ENCODE measurements at places on chromosomes 3 and 15. TPM values are rescaled to one million over a fixed set of nuclear protein-coding genes. Genes with fewer than 3 reads are reported as not detected.

DNA sequence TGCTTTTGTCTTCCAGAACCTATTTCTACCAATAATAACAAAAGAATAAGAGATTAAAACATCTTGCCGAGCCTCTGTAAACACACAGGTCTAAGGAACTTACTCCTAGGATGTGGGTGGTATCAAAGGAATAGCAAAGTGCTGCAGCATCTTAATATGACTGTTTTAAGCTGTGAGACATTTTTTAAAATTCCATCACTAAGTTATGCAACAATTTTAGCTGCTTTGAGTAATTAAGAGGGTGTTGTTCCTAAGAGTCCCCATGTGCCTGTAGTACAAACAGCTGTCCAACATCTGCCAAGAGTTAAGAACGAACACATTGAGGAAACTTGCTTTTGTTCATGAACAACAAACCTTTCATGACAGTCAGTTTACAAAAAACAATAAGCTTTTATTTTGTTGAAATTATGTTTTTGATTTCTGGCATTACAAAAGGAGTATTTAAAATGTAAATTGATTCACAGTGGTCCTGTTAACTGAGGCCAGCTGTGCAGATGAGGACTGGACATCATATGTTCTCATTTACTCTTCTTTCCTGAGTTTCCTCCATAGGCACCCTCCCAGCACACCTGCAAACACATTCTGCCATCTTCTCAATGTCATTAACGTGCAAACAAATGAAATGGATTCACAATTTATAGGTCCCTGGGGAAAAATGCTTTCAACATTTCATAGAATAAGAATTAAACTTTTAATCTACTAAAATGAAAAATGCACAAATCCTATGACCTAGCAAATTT, 337.3 kb upstream of the ARHGEF26 start:
- no peak for DNase-seq
- no peaks in the 10 kb centered on the region for H3K36me3 ChIP-seq
- H3K4me3 ChIP-seq: no peak overlapping the region
- no peaks in the 10 kb centered on the region for H3K27me3 ChIP-seq

GOLGA6A gene
- total RNA-seq: 0.14 TPM

CDHR4 gene
- not detected for total RNA-seq

SHQ1 gene
- 19.9 TPM for total RNA-seq

IGSF10 gene
- not detected for total RNA-seq

- H3K4me1 ChIP-seq: no peaks in the 10 kb centered on the region
- no peak overlapping the region for H3K4me3 ChIP-seq
- H3K36me3 ChIP-seq: peaks cover 6% of the 10 kb centered on the region
- no peaks in the 10 kb centered on the region for H3K27me3 ChIP-seq
- DNase-seq: no peak
These were observed 195.8 kb downstream of the TBC1D5 start for GRCh38 chr3:17546500-17547255.

All from activated naive CD4-positive, alpha-beta T cell treated with anti-CD3 and anti-CD28 coated beads for 36 hours (primary cell).